ENCODE measurements at places on chromosomes 4 and X.

DNA sequence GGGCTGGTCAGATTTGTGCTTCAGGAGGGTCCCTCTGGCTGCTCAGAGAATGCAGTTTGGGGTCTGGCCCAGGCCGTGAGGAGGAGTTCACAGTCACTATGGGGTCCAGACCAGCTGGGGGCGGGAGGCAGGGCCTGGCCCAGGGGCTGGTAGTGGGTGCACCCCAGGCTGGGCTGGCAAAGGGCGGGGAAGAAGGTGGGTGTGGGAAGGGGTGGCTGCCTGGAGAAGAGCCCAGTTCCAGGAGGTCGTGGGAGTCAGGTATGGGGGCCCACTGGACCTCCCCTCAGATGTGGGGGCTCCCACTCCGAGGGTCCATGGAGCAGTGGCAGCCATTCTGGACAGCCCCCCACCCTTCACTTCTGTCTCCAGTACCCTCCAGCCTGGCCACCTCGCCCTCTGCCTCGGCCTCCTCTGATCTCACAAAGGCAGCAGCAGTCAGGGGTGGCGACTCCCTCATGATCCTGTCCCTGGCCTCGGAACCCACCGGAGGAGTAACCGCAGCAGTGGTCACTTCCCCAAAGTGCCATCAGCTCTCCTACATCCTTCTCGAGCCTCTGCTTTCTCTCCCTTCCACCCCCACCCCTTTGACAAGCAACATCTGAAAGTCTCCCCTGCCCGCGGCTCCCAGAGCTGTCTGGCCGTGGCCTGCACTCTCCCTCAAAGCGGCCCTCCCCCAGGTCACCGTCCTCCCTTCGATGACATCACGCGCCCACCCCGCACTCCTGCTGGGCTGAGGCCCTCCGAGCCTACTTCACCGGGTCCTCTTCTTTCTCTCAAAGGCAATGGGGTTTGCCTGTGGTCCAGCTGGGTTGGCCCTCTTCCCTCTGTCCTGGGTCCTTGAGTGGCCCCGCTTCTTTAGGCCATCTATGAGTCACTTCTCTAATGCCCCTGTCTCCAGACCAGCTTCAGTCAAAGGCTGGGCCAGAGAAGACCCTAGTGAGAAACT is 1.7 kb upstream of the SLC6A8 start:
- DNase-seq = no peak

DNA sequence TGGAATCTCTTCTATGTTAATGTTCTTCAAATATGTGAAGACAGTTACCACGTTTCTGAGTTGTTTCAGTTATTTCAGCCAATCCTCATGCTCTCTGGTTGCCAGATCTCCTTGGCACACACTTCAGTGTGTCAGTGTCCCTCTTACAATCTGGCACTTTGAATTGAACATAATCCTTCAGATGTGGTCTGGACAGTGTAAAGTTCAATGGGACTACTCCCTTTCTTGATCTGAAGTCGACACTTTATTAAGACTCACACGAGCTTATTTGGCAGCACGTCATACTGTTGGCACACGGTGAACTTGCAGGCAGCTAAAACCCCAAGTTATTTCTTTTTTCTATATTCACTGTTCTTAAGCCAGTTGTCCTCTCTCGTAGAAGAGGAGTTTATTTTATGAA is 28.2 kb downstream of the ARSJ start:
- no peak for DNase-seq

- no peak for DNase-seq
Observed at GRCh38 chr4:1896658-1896991, 25.4 kb downstream of the NSD2 start.

GRCh38 chr4:100742045-100742444 is 224.2 kb upstream of the EMCN start:
- no peak for DNase-seq

GRCh38 chr4:110075083-110075738 is 123.2 kb downstream of the ELOVL6 start:
- DNase-seq = no peak

- no peak for DNase-seq
Observed at GRCh38 chrX:22538580-22538979, 265.9 kb downstream of the CBLL2 start.

DNA sequence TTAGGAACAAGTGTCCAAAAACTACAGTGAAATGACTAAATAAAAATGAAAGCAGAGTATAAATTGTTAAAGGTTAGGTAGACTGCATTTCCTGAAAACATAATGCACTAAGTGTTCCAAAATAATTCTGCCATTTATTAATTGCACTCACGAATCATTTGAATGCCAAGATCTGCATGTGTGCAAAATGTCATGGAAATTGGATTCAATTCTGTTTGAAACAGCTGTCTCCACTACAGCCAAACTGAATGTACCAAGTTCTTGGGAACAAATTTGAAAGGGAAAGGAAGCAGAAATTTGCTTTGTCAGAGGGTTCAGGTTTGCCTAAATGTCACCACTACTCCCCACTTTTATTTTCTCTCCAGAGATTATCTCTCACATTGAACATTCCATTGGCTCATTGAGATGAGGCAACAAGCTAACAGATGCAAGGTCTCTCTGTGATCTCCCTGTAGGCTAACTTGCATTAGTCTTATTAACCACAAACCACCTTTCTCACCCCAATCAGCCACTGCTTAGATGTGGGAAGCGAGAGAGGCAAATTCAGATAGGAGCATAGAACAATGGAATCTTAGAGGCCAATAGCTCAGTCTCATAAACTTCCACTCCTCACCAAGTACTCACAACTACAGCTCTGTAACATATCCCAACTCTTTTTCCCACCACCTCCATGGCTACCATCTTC is 226.6 kb downstream of the KDR start:
- DNase-seq = no peak

DNA sequence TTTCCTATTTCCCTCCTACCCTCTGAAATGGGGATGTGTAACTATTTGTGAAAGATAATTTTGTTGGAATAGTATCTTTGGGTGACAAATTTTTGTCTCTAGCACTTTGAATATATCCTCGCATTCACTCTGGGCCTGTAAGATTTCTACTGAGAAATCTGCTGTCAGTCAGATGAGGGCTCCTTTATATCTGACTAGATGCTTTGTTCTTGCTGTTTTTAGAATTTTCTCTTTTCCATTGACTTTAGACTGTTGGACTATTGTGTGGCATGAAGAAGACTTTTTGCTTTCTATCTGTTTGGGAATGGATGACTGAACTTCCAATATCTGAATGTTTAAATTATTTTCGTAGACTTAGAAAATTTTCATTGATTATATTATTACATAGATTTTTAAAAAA is 54.2 kb upstream of the GRID2 start:
- no peak for DNase-seq

DNA sequence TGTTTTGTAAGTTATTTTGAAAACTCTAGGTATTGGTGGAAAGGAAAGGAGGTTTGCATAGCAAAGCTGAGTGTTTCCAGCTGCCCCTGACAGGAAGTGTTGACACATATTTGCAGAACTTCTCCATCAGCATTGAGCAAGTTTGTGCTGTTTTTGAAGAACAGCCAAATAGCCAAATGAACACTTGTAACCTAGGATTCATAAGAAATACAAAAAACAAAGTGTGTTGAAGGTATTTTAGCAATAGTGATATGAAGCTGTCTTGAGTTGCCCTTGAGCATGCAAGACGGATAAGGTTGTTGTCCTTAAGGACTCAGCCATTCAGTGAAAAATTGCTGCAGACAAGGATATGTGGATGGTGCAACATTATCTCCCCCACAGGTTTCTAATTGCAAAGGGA is 68.3 kb upstream of the PGM2 start:
- DNase-seq = no peak

DNA sequence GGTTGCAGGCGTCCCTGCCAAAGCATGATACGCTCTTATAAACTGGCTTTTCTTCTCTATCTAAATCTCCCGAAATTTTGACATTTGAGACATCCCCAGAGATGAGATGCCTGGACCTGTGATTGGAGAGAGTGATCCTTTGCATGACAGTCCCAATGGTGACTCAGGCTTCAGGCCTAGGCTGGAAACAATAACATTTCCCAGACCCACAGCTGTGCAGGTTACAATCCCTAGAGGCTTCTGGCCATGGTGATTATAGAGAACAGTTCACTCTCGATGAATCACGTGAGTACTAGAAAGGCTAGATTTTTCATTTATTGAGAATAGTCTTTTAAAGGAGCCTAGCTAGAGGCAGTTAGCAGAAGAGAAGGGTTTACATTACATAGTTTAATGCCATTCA is 75.9 kb downstream of the SPATA18 start:
- no peak for DNase-seq

DNA sequence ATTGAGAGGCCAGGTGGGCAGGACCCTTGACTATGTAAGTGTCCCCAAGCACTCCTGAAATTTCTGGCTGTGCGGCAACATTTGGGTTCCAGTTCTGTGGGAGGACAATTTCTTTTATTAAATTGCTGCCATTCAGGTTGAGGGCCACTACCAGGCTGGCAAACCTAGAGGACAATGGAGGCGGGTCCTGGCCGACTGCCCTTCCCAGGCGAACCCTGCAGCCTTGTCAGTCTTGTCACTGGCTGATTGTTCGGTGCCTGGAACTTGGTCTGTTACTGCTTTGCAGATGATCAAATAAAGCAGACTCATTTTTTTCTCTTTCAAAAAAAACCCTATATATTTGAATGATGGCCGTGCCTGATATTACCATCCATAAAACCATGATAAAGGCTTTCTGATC is 6.6 kb upstream of the TMEM128 start:
- DNase-seq = no peak

- DNase-seq = peak; percentile 4
Observed at GRCh38 chrX:130539721-130540321, 138.0 kb downstream of the RBMX2 start.

GRCh38 chr4:46442963-46443362 is 53.0 kb upstream of the GABRA2 start:
- no peak for DNase-seq

- DNase-seq = no peak
Observed at GRCh38 chr4:139629436-139630125, 36.0 kb upstream of the MGST2 start.

GRCh38 chr4:19729886-19730651 is 521.6 kb upstream of the SLIT2 start:
- no peak for DNase-seq

DNA sequence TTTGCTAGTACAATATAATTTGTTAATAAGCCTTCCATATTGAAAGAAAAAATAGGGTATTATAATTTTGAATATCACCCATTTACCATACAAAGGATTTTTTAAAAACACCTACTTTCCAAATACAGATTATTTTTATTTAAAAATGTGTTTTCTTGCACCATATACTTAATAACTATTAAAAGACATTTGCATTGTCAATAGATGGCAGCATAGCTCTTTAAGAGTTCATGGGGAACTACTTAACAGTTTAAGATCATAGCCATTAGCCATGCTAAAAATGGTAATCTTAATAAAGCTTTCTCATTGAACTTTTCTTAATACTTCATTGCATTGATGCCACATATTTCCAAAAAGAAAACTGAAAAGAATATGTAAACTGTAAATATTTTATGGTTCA is 1995.9 kb downstream of the C4orf33 start:
- no peak for DNase-seq

GRCh38 chr4:73575660-73576059 is 44.6 kb downstream of the RASSF6 start:
- DNase-seq = no peak

GRCh38 chr4:41935652-41936021 is 408 bp downstream of the TMEM33 start:
- DNase-seq = no peak

DNA sequence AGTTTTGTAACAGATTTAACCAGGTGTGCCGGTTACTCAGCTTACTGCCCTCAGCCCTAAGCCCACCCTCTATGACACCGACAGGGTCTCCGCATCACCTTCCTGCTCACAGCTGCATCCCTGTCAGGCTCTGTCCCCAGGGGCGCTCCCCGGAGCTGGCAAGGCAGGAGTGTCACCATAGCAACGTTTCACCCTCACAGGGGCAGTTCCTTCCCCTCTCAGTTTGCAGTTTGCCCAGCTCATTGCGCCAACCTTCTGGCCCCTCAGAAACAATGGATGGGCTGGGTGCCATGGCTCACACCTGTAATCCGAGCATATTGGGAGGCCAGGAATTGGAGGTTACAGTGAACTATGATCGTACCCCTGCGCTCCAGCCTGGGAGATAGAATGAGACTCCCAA is 42.6 kb downstream of the RGS12 start:
- DNase-seq = no peak

DNA sequence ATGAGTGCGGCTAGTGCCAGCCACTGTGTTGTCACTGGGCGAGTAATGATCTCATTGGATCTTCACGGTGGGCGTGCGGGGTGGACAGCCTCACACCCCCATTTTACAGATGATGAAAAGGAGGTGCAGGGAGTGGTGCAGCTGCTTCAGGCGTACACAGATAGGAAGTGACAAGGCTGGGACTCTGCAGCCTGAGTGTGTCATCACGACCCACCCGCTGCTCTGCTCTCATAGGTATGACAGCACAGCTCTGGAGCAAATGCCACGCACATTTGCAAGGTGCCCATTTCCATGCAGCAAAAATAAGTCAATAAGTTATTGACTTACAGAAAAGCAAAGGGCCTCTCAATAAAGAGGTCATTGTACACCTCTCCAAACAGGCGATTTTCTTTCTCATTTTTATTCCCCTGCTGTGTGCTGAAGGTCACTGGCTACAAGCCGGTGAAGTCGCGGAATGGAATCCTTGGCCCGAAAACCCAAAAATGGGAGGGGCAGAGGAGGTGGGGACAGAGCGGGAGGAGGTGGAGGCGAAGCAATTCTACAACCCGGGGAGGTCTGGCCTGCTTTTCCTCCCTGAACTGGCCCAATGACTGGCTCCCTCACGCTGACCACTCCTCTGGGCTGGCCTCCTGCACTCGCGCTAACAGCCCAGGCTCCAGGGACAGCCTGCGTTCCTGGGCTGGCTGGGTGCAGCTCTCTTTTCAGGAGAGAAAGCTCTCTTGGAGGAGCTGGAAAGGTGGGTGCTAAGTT is at the start of gene SOD3:
Gene SOD3 (plus strand): TSS at position 658 of the 750 bp plus-strand sequence. CDS start 3,949 bp downstream, outside the sequence.
- DNase-seq = no peak

DNA sequence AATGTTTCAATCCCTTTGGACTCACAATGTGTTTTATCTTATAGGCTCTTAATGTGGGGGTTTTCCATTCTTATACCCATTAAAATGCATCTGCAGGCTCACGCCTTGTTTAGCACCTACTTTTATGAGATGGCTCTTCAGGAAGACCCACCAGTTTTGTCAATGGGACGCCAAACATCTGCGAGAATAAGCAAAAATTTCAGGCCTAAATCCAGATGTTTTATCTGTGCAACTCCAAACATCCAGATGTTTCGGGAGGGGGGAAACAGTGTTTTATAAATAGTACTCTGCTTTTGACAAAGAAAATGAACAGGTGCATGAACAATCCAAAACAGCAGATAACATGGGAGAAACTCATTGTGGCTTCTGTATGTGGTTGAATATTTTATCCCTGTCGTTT is 342.8 kb downstream of the DHX15 start:
- no peak for DNase-seq

DNA sequence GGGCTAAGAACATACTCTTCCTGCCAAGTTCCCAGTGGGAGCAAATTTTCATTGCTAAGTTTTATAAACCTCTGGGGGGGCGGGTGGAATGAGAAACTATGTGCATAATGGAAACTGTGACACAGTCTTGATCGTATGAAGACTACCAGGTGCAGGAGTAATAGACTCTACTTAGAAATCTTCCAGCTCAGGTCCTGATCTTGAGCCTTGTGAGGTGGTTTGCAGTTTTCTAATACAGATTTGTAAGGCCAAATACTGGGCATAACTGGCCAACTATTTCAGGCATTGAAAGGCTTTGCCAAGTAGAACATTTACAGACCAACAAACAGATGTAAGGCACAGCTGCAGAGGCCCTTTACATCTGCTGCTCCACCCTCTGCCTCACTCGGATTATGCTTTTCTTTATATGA is 89.7 kb upstream of the CBR4 start:
- DNase-seq = no peak

GRCh38 chr4:184907216-184907615 is 81.4 kb upstream of the ACSL1 start:
- DNase-seq = no peak

All from stimulated activated CD8-positive, alpha-beta memory T cell treated with anti-CD3 and anti-CD28 coated beads, Interleukin-15, amount 100 ng/mL, for 48 hours (primary cell).